ENCODE measurements at places on chromosomes 2 and 18.
A peak's percentile ranks its signal among the peaks of the same experiment; 100 is the strongest.

- no peak for DNase-seq
Observed at GRCh38 chr2:14720319-14720718, 87.8 kb downstream of the LRATD1 start.

- DNase-seq, result no peak
Observed at GRCh38 chr2:159091381-159091780, 122.9 kb downstream of the TANC1 start.

GRCh38 chr2:165114346-165114939, 89.4 kb downstream of the SCN3A start:
- no peak for DNase-seq

DNA sequence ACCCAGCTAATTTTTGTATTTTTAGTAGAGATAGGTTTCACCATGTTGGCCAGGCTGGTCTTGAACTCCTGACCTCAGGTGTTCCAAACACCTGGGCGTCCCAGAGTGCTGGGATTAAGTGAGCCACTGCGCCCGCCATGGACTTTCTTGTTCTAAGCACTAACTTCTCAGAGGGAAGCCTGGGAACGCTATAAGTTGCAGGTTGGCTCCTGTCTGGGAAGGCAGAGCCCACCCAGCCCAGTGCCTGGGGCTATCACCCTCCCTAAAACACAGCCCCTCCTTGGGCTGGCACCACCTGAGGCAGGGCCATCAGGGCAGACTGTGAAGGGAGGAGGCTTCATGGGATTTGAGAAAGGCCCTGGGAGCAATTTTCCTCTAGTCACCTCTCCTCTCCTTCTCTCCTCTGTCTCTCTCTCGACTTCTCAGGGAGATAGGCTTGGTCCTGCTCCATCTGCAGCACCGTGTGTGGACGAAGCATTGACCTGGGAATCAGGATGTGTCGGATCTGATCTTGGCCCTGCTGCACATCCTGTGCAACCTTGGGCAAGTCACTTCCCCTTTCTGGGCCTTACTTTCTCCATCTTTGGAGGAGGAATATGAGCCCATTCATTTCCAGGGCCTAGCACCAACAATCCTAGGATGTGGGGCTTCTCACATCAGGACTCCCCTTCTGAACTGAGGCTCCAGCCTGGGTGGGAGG, 10.9 kb downstream of the PSD4 start:
- no peak for DNase-seq

GRCh38 chr2:168371273-168372019, 84.6 kb upstream of the CERS6 start:
- no peak for DNase-seq

DNA sequence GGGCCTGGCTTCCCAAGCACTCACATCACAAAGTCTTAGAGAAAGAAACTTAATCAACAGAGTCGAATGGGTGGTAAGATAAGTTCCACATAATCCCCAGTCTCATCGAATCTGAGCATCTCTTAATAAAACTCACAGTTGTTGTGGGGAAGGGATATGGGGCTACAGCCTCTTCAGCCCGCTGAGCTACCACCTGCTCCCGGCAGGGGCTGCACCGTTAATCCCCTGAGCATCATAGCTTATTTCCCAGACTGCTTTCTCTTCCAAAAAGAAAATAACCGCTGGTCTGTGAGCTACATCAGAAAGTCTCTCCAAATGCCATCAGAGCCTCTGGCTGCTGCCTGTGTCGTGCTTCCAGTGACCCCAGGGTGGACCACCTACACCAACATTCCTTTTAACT, 139.4 kb upstream of the CELF4 start:
- no peak for DNase-seq

DNA sequence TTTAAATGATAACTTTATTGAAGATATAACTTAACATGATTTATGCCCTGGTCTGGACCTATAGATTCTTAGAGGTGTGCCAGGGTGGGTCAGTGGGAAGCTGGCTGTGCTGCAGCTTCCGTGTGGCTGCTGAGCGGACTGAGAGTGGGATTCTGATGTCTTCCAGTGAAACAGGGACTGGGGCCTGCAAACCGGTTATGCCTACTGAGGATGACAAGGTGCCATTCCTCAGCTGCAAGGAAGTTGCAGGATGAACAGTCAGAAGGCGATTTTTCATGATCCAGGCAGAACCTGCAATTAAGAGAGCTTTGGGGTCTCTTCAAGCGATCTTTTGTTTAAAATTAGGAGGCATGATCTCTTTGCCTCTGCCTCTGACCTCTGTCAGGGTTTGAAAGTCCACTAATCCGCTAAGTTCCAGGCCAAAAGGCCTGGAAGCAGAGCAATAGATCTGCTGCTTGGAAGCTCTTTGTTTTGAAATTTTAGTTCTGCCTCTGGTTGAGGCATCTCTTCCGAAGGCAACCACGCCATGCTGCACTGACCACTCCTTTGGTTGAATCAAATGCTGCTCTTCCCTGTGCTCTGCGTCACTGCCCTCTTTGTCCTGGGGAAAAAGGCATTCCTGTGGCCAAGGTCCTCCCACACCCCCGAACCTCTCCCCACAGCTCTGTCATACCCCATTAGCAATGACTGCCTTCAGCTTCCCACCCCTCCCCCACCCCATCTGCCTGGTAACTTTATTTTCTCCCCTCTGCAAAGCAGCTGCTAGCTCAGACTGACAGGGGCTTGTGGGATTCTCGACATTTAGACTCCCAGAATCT, 2.0 kb downstream of the TMEM169 start:
- peak; percentile 74 for DNase-seq

DNA sequence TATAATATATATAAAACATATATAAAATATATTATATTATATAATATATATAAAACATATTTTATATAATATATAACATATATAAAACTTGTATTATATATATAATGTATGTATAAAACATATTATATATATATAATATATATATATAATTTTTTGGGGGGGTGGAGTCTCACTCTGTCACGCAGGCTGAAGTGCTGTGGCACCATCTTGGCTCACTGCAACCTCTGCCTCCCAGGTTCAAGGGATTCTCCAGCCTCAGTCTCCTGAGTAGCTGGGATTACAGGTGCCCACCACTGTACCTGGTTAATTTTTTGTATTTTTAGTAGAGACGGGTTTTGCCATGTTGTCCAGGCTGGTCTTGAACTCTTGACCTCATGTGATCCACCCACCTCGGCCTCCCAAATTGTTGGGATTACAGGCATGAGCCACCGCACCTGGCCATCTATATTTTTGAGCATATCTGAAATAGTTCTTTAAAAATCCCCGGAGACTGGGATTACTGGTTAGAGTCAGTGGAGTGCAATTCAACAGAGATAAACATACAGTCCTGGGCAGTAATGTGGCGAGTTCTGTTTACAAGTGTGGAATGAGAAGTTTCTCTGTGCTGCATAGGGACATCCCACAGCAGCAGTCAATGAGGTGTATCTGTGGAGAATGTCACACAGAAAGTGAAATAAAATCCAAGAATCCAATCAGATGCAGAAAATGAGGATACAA, 208.4 kb downstream of the MYCN start:
- no peak for DNase-seq

DNA sequence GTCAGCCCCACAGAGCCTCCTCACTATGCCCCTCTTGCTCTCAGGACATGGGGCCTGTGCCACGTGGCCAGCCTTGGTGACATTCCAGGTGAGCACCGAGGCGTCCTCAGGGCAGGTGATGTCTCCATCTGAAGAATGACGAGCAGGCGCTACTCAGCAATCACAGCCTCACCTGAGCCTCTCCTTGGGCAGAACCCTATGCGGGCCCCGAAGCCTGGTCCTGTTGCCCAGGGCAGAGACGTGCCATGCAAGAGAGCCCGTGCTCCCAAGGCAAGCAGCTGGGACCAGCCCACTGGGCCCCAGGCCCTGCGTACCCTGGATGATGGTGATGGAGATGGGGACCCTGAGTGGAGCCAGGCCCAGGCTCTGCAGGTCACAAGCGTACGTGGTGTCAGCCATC, 32.5 kb upstream of the SELENOI start:
- no peak for DNase-seq

GRCh38 chr2:240906141-240906910, at the start of gene CROCC2:
TSS of gene CROCC2 (plus strand) at chr2:240906336. CDS start at chr2:240906514, 178 bp downstream.
- no peak for DNase-seq

DNA sequence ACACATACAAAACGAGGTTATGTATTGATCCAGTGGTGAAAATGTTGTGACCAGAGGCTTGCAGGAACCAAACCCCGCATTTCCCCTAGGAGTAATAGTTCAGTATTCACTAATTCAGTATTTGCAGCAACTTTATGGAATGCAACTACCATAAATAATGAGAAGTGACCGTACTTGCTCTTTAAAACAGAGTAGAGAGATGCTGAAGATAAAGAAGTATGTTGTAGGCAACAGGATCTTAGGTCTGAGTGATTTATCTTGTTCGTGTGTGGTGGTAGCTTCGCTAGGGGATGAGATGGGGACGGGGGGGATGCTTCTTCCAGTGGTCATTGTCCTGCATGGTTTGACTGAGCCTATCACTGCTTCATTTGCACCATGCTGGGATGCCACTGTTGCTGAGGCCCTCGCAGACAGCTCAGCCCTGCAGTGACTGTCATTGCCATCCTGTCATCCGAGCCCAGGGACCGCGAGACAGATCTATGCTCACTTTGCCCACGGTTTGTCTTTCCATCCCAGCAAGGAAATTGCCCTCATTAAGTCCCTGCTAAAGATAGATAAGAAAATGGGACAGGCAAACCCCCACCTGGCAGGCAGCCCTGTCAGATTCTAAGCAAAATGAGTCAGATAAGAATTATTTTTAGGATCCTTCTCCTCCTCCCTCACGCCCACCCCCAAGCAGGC, 181.3 kb downstream of the CTIF start:
- DNase-seq, result no peak

DNA sequence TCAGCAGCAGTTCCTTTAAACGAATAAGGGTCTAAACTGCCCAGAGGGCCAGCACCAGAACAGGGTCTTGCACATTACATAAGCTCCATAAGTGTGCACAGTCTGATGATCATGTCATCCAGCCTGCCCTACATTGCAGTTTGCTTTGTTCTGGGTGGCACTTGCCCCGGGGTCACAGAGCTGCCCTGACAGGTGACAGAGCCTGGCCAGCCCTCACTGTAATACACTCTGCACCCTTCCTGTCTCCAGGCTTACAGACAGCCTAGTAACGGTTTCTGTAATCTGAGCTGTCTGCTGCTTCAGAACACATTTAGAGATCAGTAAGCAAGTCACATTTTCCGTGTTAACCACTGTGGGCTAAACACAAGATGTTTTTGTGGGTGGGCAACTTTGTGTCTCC, 213.3 kb downstream of the FAM210A start:
- DNase-seq, result peak; percentile 44

DNA sequence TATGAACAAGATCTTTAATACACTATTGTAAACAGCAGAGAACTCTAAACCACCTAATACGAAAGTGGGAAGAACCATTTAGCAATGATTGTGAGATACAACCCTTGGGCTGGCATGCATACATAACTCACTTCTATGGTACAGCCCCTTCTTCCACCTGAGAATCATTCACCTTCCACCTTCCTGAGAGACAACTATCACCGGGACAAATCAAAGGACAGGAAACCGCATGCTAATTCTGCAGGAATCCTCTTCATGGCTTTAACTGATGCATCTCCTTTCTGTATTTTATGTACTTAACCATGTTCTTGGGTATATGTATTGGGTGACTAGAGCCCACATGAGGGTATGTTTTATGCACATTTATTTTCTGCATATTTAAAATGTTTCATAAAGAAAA, 123.2 kb downstream of the TRABD2A start:
- no peak for DNase-seq

DNA sequence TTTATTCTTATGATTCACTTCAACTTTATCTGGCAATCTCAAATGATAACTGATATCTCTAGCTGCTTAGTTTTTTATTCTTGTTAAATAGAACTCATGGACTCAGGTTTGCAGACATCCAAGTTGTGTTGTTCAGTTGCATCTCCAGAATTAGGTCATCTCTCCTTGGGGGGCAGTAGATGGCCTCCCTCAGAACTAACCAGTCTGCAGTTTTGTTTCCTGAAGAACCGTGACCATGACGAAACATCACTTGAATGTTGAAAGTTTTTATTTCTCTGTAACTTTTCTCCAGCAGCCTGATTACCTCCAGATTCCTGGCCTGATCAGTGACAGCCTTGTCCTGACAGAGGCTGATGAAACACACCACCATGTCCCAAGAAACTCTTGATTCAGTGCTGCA, 321.5 kb downstream of the GALNT13 start:
- no peak for DNase-seq

DNA sequence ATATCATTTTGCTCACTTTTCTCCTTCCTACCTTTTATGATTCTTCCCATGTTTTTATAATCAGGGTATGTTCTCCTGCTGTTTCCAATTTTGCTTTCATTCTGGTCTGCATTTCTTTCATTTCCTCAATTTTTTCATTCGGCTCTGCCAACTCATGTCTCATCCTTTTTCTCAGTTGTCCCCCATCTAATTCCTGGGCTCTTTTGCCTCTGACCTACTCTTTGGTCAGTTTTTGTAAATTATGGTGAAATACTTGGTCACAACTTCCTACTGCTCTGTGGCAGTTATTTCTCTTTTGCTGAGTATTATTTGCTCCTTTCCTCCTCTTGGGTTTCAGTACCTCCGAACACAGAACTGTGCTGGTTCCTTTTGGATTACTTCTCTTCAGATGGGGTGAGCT, 27.5 kb downstream of the MYO7B start:
- DNase-seq, result no peak

- DNase-seq, result no peak
Observed at GRCh38 chr2:74625658-74626425, 22.3 kb downstream of the M1AP start.

DNA sequence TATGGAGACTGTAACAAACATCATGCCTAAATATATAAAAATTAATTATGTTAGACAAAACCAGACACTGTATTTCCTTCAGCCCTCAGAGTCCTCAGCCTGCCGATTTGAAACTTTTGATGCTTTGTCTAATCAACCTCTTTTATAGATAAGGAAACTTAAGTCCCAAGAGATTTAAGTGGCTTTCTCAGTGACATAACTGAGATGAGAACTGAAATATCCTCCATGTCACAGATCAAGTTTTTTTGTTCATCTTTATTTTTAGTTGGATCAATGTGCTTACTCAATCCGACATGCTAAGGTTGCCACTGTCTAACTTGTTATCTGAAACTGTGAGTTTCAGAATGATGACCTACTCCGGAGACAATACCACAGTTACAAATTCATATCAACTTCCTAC, 72.3 kb downstream of the BARD1 start:
- no peak for DNase-seq

- DNase-seq, result peak; percentile 79
Observed at GRCh38 chr2:10327896-10328669, 25.4 kb downstream of the HPCAL1 start.

DNA sequence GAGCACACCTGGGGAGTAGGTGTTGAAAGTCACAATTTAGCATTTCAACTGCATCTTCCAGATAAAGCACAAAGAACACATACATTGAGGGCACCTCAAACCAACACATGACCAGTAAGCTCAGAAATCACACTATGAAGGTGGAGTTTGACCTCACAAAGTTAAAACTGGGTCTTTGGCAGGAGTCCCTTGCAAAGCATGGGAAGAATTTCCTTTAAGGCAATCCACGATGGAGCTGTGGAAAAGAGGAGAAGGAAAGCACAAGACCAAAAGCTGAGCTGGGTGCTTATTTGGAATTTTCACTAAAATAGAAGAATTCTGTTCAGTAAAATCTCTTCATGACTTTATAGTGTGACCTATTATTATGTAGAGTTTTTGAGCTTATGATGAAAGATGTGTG, 212.9 kb upstream of the APCDD1 start:
- DNase-seq, result no peak

GRCh38 chr2:43819491-43820163, 19.0 kb downstream of the ABCG5 start:
- DNase-seq, result no peak

GRCh38 chr2:235981631-235982030, 186.6 kb downstream of the GBX2 start:
- DNase-seq, result no peak
